Camera-type eye (tissue), 1 donor: ENCODE measurements at places on chromosomes 16 and 17. TPM values are rescaled to one million over a fixed set of nuclear protein-coding genes. Genes with fewer than 3 reads are reported as not detected.

Gene DOC2B
- total RNA-seq: 34.4 TPM

Gene VASN
- total RNA-seq: 32.7 TPM

Gene SOCS7
- total RNA-seq: 37.7 TPM

Gene DRC3
- 13.9 TPM for total RNA-seq

Gene XAF1
- total RNA-seq: 30.8 TPM

Gene SMPD3
- 34.7 TPM for total RNA-seq
